ENCODE measurements at places on chromosomes 2 and 18. TPM values are rescaled to one million over a fixed set of nuclear protein-coding genes. Genes with fewer than 3 reads are reported as not detected.
A peak's percentile ranks its signal among the peaks of the same experiment; 100 is the strongest.

GRCh38 chr18:70420146-70420898, 131.5 kb downstream of the SOCS6 start:
- no peaks in the 10 kb centered on the region for H3K36me3 ChIP-seq
- peaks cover 3% of the 10 kb centered on the region for H3K27me3 ChIP-seq
- H3K4me3 ChIP-seq: no peak overlapping the region

- DNase-seq: no peak
- no peak overlapping the region for H3K27ac ChIP-seq
- H3K27me3 ChIP-seq: peaks cover 7% of the 10 kb centered on the region
- no peaks in the 10 kb centered on the region for H3K36me3 ChIP-seq
Measured at GRCh38 chr2:18132697-18133096, 254.2 kb downstream of the KCNS3 start.

Gene GKN2
- not detected for total RNA-seq

- DNase-seq: no peak
- H3K27me3 ChIP-seq: no peaks in the 10 kb centered on the region
- H3K27ac ChIP-seq: no peak overlapping the region
- H3K4me1 ChIP-seq: peaks cover 9% of the 10 kb centered on the region
- no peaks in the 10 kb centered on the region for H3K36me3 ChIP-seq
Measured at GRCh38 chr2:129880309-129880708, 99.2 kb upstream of the RAB6C start.

GRCh38 chr2:200962811-200963123, 693 bp downstream of the ORC2 start:
- peaks cover 60% of the 10 kb centered on the region for H3K4me1 ChIP-seq
- no peaks in the 10 kb centered on the region for H3K27me3 ChIP-seq
- peak overlapping the region; percentile 93 for H3K4me3 ChIP-seq
- peaks cover 24% of the 10 kb centered on the region for H3K36me3 ChIP-seq

Gene GALNT13
- total RNA-seq: 0.15 TPM

DNA sequence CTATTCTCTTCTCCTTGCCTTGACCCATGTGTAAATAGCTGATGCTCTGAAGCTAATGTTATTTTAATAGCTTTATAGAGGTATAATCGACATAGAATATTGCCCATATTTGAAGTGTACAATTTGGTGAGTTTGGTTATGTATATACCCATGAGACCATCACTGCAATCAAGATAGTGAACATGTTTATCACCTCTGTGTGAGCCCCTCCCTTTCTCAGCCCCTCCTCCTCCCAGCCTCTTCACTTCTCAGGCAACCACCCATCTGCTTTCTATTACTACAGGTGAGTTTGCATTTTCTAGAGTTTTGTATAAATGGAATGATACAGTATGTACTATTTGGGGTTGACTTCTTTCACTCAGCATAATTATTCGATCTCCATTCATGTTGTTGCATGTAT, 181.1 kb downstream of the INO80D start:
- H3K4me1 ChIP-seq: no peaks in the 10 kb centered on the region
- H3K4me3 ChIP-seq: no peak overlapping the region
- no peak for DNase-seq
- no peaks in the 10 kb centered on the region for H3K36me3 ChIP-seq

DNA sequence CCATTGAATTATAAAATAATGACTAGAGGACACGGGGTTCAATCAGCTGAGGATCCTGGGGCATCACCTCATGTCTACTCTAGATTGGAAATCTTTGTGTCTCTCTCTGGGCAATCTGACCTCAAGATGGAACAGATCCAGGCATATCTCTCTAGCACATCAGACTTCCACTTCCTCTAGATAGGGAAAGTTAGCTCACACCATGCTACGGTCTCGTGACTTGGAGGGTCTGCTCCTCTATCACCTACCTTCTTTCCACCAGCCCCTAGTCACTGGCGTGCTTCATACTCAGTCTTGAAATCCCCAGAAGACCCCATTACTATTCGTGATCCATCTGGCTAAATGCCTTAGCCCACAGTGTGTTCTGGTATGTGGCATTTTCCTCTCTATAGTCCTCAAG, 148.8 kb downstream of the ANKRD44 start:
- H3K36me3 ChIP-seq: peaks cover 45% of the 10 kb centered on the region
- H3K27me3 ChIP-seq: no peaks in the 10 kb centered on the region
- no peak overlapping the region for H3K27ac ChIP-seq
- no peak overlapping the region for H3K4me3 ChIP-seq

DNA sequence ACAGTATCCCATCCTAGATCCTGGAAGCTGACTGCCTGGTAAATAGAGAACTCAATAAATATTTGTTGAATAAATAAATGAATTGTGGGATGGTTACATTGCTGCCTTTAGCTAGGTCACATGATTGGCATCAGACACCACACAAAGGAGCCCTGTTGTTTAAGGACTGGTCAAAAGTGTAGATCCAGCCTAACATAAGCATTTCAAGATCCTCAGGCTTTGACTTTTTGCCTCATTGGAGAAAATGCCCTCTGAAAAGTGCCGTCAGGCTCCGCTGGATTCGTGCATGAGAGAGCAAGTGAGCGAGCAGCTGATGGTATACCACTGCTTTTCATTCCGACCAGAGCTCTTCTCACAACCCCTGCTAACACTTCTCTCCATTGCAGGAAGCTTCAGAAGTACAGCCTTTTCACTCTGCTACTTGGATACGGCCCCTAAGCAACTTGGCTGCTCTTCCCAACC, 1.3 kb upstream of the ZNF24 start:
- peak overlapping the region; percentile 99 for H3K4me3 ChIP-seq
- no peak for DNase-seq
- H3K4me1 ChIP-seq: peaks cover 31% of the 10 kb centered on the region

DNA sequence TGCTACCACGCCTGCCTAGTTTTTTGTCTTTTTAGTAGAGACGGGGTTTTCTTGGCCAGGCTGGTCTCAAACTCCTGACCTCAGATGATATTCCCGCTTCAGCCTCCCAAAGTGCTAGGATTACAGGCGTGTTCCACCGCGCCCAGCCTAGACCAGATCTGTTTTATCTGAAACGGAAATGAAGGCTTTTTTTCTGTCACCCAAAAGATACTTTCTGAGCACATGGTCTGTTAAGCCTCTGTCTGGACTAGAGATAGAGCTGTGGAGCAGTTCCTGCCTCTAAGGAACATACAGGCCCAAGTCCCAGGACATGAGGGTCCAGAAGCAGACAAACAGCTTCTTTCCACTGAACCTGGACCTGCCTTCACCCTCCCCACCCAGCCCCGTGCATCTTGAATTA, 43.6 kb upstream of the PTMA start:
- peaks cover 4% of the 10 kb centered on the region for H3K36me3 ChIP-seq
- no peaks in the 10 kb centered on the region for H3K27me3 ChIP-seq
- H3K27ac ChIP-seq: peak overlapping the region; percentile 31
- no peak overlapping the region for H3K4me3 ChIP-seq
- peaks cover 36% of the 10 kb centered on the region for H3K4me1 ChIP-seq

DNA sequence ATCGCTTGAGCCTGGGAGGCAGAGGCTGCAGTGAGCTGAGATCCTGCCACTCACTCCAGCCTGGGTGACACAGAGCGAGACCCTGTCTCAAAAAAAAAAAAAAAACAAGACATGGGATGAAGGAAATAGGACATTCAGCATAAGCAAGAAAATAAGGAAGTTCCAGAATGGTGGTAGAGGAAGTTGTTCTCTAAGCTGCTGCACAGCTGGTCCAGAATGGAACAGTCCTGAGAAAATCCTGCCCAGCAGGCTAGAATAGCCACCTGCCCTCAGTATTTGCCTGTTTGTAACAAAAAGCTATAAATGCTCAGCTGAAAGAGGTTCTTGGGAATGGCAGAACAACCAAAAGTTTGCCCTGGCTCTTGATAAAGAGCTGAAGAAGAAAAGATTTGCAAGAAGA, 11.1 kb upstream of the MAPRE3 start:
- no peak overlapping the region for H3K27ac ChIP-seq
- no peak for DNase-seq
- no peaks in the 10 kb centered on the region for H3K4me1 ChIP-seq

- H3K4me3 ChIP-seq: no peak overlapping the region
- no peak for DNase-seq
- H3K4me1 ChIP-seq: no peaks in the 10 kb centered on the region
- peaks cover 4% of the 10 kb centered on the region for H3K27me3 ChIP-seq
Measured at GRCh38 chr18:10330428-10330827, 124.0 kb upstream of the APCDD1 start.

DNA sequence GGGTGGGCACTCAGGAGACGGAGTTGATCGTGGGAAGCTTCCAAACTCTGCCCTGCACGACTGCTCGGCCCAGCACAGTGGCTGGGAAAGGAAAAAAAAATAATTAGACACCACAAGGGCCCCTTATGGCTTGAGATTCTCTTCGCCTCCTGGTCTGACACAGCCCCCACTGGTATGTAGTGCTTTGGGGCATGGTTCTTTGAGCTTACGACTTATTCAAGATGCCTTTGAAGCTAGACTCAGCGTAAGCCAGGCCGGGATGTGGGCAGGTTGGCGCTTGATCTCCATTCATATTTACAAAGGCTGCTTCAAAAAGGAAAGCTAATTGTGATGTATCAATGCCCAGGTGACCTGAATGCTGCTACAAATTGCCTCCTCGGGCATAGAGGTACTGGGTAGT, 50.5 kb downstream of the CXCR4 start:
- peaks cover 54% of the 10 kb centered on the region for H3K4me1 ChIP-seq
- no peak for DNase-seq
- peaks cover 17% of the 10 kb centered on the region for H3K36me3 ChIP-seq
- H3K4me3 ChIP-seq: no peak overlapping the region
- H3K27me3 ChIP-seq: no peaks in the 10 kb centered on the region

Gene AQP12B
- total RNA-seq: not detected

Gene LTBP1
- total RNA-seq: 0.27 TPM

Gene SH3BP4
- total RNA-seq: not detected

Measured in activated CD4-positive, alpha-beta T cell treated with anti-CD3 and anti-CD28 coated beads, Interleukin-2, amount 10 ng/mL, durations not matched to agents 7 days and 5 days (primary cell).